GM23338 (cell line): ENCODE measurements at places on chromosomes 7 and 10. TPM values are rescaled to one million over a fixed set of nuclear protein-coding genes. Genes with fewer than 3 reads are reported as not detected.

NUTM2D gene
- 0.54 and 1.1 TPM in 2 replicates for total RNA-seq

PNLIPRP2 gene
- total RNA-seq = not detected in 2 replicates

ELFN1 gene
- 3.5 and 5.0 TPM in 2 replicates for total RNA-seq

AGAP5 gene
- total RNA-seq = 5.3 and 6.7 TPM in 2 replicates

TSPAN14 gene
- 31.8 and 40.7 TPM in 2 replicates for total RNA-seq

MMD2 gene
- total RNA-seq = 0.38 and 0.39 TPM in 2 replicates

ARPC1A gene
- total RNA-seq = 108 and 168 TPM in 2 replicates

DNA sequence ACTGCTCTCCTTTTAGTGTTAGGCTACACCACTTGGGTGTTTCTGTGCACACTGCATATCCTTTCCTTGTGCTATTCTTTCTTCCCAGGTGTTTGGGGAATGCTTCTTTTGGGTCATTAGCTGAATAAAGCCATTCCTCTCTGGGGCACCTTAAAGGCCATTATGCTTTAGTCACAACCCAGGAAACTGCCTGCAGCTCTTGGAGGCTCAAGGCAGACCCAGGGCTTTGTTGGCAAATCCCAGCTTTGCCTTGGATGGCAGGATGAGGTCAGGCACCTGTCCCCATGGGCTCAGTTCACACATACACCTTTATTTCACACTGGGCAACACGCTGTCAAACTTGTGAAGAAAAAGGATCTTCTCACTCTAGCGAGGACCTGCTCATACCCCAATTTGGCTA lies 460.6 kb downstream of the CCSER2 start:
- no peak for DNase-seq
- H3K36me3 ChIP-seq = no peaks in the 10 kb centered on the region
- no peaks in the 10 kb centered on the region for H3K4me1 ChIP-seq

DNA sequence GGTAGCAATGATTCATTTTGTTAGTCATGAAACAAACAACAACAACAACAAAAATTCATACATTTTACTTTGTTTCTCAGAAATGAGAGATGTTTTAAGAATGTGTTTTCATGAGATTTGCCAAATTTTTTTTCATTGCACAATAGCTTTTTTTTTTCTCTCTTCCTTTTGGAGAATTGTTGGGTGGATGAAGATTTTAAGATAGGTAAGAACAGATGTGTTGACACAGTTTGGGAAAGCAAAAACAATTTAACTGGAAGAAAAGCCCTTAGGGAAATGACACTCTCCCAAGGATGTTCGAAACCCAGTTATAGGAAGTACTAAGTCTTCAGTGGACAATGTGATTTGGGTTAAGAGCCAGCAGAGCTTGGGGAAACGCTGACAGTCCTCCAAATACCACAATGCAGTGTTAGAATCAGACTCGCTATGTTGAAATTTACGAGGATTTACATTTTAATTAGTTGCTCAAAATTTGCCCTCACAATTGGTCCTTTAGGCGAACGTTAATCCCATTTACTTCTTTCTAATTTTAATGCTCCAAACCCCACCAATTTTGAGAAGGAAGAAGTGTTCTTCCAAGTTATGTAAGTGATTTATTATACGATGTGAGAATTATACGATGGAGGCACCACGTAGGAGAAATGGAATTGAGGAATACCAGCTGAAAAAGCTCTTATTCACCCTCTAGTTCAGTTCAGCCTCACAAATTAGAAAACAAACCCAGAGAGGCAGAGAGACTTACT lies 61.2 kb downstream of the HHEX start:
- H3K27me3 ChIP-seq = no peaks in the 10 kb centered on the region
- no peaks in the 10 kb centered on the region for H3K36me3 ChIP-seq
- no peaks in the 10 kb centered on the region for H3K4me1 ChIP-seq
- H3K4me3 ChIP-seq = no peak overlapping the region
- DNase-seq = no peak

GRCh38 chr7:22350466-22351328 lies 6.3 kb downstream of the RAPGEF5 start:
- no peaks in the 10 kb centered on the region for H3K36me3 ChIP-seq
- H3K27me3 ChIP-seq = no peaks in the 10 kb centered on the region; the same call in 1 of the 2 replicates
- no peak overlapping the region for H3K4me3 ChIP-seq
- H3K27ac ChIP-seq = no peak overlapping the region

DNA sequence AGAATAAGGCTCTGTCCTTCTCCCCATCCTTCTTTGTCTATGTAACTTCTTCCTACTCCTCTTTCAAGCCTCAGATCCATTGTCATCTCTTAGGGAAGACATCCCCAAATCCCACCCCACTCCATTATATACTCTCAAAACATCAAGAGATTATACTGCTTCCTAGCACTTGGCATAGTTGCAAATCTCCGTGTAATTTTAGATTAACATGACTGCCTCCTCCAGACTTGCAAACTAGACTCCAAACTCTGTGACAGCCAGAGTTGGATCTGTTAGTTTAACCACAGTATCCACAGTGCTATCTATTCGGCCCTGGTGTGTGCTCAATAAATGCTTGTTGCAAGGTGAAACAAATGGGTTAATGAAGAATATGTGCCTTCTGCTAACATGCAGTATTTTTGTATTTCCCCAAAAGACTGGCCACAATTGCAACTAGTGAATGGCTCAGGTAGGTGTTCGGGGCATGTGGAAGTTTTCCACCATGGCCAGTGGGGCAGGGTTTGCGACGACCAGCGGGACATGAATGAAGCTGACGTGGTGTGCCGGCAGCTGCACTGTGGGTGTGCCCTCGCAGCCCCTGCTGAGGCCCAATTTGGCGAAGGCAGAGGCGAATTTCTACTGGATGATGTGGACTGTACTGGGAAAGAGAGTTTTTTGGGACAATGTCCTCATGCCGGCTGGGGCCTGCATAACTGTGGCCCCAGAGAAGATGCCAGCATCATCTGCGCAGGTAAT lies 34.5 kb upstream of the C10orf120 start:
- DNase-seq = no peak
- peaks cover 14% of the 10 kb centered on the region for H3K4me1 ChIP-seq
- no peak overlapping the region for H3K27ac ChIP-seq
- H3K4me3 ChIP-seq = no peak overlapping the region
- no peaks in the 10 kb centered on the region for H3K36me3 ChIP-seq
- H3K27me3 ChIP-seq = no peaks in the 10 kb centered on the region

GRCh38 chr10:36412942-36413341 lies 712.5 kb upstream of the ANKRD30A start:
- no peaks in the 10 kb centered on the region for H3K27me3 ChIP-seq
- no peaks in the 10 kb centered on the region for H3K4me1 ChIP-seq
- no peak for DNase-seq
- H3K27ac ChIP-seq = no peak overlapping the region

DNA sequence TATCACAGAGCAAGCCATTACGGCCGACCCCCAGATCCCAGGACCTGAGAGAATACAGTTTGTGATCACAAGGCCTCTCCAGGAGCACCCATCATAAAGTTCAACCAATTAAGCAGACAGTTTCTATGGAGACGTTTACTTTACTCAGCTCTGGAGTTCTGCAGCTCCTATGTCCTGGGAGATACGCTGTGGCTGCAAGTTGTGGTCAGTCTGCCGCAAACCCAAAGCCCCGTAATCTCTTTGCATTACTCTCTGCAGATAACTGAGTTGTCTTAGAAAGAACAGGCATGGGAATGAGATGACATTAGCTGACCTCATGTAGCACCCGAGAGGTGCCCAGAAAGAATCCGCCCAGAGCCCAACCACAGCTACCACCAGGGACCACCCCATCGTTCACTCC lies 305.1 kb downstream of the FGFR2 start:
- DNase-seq = no peak
- peaks cover 15% of the 10 kb centered on the region for H3K4me1 ChIP-seq
- no peak overlapping the region for H3K27ac ChIP-seq
- no peaks in the 10 kb centered on the region for H3K27me3 ChIP-seq
- H3K4me3 ChIP-seq = no peak overlapping the region

DNA sequence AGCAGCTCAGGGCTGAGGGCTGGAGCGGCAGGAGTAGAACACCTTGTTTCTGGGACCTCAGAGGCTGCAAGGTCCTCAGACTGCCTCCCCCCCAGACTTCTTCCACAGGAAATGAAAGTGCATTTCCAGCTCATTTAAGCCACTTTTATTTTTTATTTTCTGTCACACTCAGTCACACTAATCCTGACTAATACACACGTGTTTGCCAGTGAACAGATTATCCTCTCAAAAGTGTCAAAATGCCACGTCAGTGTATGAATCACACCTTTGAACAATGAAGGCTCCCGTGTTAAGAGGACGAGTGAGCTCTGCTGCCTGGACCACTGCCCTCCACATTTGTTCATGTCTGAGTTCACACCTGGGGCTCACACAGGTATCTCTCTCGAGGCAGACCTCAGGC lies 488.5 kb downstream of the DNAJB6 start:
- H3K27me3 ChIP-seq = no peaks in the 10 kb centered on the region
- DNase-seq = no peak
- no peaks in the 10 kb centered on the region for H3K36me3 ChIP-seq

GRCh38 chr7:4682621-4683042 lies 537 bp downstream of the FOXK1 start:
- DNase-seq = peak; percentile 54
- no peaks in the 10 kb centered on the region for H3K36me3 ChIP-seq

- H3K27ac ChIP-seq = no peak overlapping the region
- no peak for DNase-seq
- peaks cover 9% of the 10 kb centered on the region; the same call in 1 of the 2 replicates for H3K36me3 ChIP-seq
- H3K27me3 ChIP-seq = no peaks in the 10 kb centered on the region
- no peak overlapping the region for H3K4me3 ChIP-seq
These were observed 19.4 kb downstream of the CCDC126 start for GRCh38 chr7:23616593-23616992.

GRCh38 chr10:22853906-22854447 lies 73.9 kb upstream of the ARMC3 start:
- no peak overlapping the region for H3K27ac ChIP-seq
- no peaks in the 10 kb centered on the region for H3K27me3 ChIP-seq
- DNase-seq = no peak

- no peak overlapping the region for H3K4me3 ChIP-seq
- DNase-seq = no peak
- no peak overlapping the region for H3K27ac ChIP-seq
- peaks cover 36% of the 10 kb centered on the region for H3K4me1 ChIP-seq
These were observed 3.4 kb upstream of the CLDN15 start for GRCh38 chr7:101241015-101241363.

DNA sequence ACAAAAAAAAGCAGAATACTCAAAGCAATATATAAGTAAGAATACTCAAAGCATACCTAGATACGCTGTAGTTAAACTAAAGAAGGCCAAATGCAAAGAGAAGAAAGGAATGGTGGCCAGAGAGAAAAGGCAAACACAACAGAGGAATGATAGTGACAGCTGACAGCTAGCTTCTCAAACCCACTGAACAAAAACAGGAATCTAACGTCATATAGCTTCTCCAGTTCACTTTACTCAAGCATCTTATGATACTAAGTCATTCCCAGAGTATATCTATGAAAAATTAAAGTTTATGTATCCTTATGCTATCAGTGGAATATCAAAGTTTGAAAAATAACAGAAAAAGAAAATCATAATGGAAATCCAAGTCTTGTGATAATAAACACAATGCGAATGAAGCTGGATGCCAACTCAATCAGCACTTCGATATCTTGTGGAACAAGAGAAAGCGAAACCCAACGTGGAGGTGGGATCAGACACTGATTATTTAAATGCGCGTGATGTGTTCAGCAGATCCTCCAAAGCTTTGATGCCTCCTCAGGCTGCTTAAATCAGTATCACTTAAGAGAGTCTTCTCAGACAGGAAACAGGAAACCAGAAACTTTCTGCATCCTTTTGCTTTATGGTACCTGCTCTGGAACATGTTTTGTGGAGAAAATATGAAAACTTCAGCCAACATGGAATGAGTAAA lies 102.8 kb downstream of the PIP4K2A start:
- no peak for DNase-seq
- no peaks in the 10 kb centered on the region for H3K27me3 ChIP-seq
- H3K4me1 ChIP-seq = peaks cover 35% of the 10 kb centered on the region
- H3K36me3 ChIP-seq = no peaks in the 10 kb centered on the region

GRCh38 chr7:8200717-8201116 lies 61.2 kb downstream of the ICA1 start:
- no peaks in the 10 kb centered on the region for H3K27me3 ChIP-seq
- no peak overlapping the region for H3K27ac ChIP-seq
- no peak overlapping the region for H3K4me3 ChIP-seq
- no peaks in the 10 kb centered on the region for H3K36me3 ChIP-seq
- no peak for DNase-seq

DNA sequence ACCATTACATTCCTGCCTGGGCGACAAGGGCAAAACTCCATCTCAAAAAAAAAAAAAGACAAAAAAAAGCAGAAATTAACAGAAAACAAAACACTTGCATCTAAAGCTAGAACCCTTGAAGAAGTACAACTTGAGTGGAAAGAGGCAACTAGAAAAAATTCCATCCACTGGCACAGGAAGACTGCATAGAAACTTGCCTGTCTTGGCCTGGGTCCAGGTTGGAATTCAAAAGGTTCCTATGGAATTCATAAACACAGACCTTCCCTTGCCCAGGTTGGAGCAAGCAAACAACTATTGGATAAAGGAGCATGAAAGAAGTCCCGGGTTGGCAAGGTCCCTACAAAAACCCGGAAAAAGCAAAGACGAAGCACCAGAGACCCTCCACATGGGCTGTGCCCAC lies 69.8 kb downstream of the CCDC71L start:
- H3K4me3 ChIP-seq = no peak overlapping the region
- DNase-seq = no peak
- no peaks in the 10 kb centered on the region for H3K36me3 ChIP-seq
- H3K4me1 ChIP-seq = no peaks in the 10 kb centered on the region

GRCh38 chr10:89163265-89163995 lies 43.7 kb downstream of the CH25H start:
- no peaks in the 10 kb centered on the region for H3K4me1 ChIP-seq
- H3K36me3 ChIP-seq = no peaks in the 10 kb centered on the region
- no peak for DNase-seq
- H3K4me3 ChIP-seq = no peak overlapping the region
- no peak overlapping the region for H3K27ac ChIP-seq

DNA sequence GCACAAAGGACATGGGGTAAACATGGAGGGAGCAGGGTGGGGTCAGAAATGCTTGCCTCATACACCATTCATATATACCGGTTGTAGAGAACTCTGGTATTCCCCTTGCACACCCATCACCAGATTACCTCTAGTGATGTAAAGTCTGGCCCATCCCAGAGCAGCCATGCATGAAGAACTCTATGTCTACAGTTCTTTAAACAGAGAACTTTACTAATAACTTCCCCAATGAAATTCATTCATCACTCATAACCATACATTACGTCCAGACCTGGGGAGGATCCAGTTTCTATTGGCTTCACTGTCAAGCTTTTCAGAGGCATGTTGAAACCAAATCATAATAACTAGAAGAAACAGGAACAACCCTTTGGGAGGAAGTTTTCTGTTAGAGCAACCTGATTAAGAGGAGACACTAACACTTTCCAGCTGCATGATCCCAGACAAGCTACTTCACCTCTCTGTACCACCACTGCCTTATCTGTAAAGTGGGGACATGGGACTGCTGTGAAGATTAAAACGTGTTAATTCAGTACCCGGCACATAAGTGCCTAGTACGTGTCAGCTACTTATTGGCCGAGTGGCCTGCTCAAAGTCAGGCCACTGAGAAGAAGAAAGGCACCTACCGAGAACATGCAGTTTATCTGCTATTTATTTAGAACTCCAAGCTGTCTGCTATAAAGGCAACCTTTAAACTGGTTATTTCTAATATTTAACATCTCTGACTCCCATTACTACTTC lies 59.7 kb downstream of the IGF2BP3 start:
- H3K4me3 ChIP-seq = no peak overlapping the region
- no peaks in the 10 kb centered on the region for H3K27me3 ChIP-seq
- H3K4me1 ChIP-seq = no peaks in the 10 kb centered on the region
- H3K36me3 ChIP-seq = peaks cover 21% of the 10 kb centered on the region
